NCI-H510A (cell line): ENCODE measurements at places on chromosomes 7 and 10.
A peak's percentile ranks its signal among the peaks of the same experiment; 100 is the strongest.

DNA sequence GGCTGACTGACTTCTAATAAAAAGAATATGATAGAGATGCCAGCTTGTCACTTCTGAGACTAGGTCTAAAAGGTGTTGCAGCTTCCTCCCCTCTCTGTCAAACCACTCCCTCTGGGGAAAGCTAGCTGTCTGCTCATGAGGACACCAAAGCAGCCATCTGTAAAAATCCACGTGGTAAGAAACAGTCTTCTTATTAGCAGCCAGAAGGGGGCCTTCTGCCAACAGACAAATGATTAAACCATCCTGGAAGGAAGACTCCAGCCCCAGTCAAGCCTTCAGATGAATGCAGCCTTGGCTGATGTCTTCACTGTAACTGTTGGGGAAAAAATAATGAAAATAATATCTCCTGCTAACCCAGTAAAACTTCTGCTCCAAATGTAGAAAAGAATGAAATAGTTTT, 41.9 kb upstream of the DAGLB start:
- no peak for DNase-seq

DNA sequence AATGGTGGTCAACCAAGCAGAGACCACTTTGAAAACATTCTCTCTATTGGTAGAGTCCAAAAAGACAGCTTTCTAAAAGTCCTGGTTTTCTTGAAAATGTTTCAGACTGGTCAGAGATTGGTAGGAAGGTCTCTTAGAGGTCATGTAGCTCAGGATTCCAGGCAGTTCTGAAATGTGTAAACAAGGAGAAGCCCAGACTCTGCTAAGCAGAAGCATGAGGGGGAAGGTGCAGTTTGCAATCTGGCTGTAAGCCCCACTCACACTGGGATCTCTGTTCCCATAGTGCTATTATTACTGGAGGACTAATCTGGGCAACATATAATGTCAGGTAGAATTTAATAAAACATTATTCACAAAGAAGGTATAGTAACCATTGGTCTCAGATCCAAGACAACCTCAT, 101.1 kb downstream of the MAGI2 start:
- DNase-seq = no peak

DNA sequence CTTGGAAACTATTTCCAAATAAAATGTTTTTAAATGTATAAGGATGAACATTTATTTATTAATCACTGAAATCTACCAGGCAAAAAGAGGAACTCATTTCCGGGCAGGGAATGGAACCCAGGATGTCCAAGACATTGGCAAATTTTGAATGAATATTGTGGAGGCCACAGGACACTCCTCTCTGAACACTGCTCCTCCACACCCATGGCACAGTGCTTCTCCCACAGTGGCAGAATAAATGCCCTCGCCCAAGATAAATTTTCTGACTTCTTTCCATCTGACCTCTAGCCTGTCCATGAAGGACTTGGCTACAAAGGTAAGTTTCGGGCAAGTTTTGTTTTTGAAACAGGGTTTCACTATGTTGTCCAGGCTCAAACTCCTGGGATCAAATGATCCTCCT, 39.0 kb downstream of the HIPK2 start:
- DNase-seq = no peak

DNA sequence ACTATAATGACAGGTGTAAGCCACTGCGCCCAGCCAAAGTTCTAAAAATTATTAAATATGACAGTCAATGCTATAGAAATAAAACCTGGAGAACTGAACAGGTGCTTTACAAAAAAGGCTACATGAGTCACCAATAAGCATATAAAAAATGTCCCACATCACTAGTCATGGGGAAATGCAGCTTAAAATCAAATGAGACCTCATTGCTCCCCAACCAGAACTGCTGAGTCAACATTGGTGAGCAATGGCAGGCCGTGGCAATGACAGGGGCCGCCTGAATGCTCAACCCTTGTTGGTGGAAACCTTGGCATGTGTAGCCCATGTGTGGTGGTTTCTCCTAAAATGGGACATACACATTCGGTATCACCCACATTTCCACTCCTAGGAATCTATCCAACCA, 352.3 kb upstream of the KLF6 start:
- DNase-seq = no peak

DNA sequence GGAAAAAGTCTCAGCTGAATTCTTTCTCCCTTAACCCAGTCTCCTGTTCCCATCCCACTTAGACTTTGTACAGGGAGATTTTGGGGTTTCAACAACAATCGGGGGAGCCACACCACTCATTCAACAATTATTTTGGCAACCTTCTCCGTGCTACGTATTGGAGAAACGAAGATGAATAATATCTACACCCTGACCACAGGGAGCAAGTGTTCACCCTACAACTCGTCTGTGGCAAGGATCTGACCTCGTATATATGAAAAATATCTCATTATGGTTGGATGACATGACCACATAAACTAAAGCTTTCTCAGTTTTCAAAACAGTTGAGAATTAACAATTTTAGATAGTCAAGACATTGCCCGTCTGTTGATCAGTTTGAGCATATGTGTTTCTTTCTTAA, 302.1 kb downstream of the CACNA2D1 start:
- DNase-seq = no peak

DNA sequence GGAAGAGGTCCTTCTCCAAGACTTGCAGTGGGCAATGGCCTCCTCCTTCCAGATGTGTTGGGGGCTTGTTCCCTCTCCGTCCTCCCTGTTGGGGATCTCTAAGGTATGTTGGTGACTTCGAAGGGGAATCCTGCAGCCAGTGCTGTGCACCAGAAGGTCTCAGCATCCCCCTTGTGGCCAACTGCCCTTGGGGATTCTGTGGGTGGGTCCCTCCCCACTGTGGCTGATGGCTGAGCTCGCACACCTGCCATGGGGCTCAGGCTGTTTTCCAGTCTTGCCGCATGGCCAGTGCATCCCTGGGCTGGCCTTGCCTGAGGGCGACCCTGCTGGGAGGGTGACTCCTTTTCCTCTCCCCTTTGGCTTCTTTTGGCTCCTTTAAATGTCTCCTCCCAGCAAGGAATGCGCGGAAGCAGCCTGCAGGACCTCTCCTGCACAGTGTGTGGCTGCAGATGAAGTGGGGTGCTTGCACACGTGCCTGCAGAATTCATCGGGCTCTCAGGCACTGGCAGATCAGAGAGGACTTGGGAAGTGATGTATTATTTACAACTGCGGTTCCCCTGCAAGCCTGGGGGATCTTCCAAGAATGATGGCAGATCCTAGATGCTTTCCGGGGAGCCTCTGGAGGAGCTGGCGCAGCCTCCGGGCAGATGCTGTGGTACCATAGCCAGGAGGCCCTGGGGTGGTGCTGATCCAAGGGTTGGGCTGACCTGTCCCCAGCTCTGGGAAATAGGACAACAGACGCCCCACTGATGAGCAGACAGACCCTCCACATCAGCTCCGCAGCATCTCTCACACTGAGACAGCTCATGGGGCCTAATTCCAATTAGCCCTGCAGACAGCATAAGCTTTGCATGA, 410.0 kb downstream of the TCERG1L start:
- no peak for DNase-seq

GRCh38 chr10:91944880-91945630, 21.5 kb downstream of the BTAF1 start:
- DNase-seq = no peak

DNA sequence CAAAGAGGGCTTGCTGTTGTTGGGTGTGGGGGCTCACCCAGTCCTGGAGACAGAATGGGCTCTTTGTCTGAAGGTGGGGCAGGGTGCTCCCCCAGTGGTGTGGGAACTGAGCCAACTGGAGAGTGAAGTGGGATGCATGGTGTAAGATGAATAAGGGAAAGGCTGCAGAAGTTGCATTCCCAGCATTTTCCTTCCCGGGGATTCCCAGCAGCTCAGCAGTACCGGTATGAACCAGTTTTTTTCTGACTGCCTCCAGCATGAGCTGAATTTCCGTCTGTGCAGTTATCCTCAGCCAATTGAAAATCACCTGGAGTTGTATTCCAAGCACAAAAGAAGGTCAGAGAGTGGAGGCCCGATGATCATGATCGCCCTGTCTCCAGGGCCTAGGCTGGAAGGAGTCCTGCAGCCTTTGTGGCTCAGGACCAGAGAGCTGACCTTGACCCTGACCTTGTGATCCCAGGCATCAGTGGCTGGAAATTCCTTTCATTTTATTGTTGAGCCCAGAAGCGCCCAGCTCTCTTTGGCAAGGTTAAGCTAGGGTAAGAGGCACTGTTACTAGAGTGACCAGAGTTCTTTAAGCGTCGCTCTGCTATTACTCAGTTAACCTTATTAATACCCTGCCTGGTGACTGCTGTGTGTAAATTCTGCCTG, 33.4 kb downstream of the OGDH start:
- DNase-seq = peak; percentile 50

GRCh38 chr10:77325233-77325537, 312.4 kb downstream of the KCNMA1 start:
- peak; percentile 54 for DNase-seq

GRCh38 chr7:47183862-47184590, 397.9 kb downstream of the TNS3 start:
- no peak for DNase-seq

DNA sequence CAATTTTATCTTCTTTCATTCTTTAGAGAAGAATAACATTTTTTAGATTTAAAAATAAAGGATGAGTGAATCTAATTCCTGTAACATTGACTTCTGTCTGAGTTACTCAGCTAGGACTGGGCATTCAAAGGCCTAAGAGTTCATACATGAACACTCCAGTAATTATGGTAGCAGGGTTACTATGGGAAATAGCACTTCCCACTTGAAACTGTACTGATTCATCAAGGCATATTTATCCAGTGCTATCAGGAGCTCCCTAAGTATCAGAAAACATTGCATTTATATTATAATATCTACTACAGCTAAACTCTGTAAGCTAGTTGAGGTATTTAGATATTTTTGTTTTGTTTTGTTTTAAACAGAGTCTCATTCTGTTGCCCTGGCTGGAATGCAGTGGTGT, 41.8 kb downstream of the NDUFB2 start:
- DNase-seq = no peak

DNA sequence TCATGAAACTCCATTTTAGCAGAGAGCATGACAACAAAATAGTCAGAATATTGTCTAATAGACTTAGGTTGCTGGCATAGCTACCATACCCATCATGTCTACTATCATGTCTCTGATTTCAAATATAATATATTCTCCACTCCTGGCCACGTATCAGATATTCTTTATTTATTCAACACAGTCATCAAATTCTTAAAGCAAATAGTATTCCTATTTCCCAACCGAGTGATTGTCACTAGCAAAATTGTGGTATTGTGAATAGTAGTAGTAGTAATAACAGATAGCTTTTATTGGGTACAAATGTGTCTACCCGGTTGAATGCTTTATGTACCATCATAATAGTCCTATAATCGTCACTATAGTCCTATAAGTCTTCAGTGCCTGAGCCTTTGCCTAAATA, 918.6 kb downstream of the KCNMA1 start:
- DNase-seq = no peak

DNA sequence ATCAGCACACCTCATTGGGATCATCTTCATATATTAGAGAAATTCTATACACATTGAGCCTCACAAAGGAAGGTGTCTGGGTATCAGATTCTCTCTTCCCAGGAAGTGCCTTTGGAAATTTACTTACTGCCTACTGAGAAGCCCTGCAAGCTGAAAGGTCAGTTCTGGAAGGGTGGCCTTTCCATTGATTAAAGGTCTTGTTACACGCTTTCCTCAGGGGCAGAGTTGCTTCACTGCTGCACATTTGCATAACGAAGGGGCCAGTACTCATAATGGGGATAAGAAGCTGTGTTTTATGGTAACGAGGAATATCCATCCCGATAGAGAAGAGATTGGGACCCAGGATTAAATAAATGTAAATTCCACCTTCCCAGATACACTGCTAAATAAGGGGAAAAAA, 19.4 kb upstream of the IL15RA start:
- no peak for DNase-seq

DNA sequence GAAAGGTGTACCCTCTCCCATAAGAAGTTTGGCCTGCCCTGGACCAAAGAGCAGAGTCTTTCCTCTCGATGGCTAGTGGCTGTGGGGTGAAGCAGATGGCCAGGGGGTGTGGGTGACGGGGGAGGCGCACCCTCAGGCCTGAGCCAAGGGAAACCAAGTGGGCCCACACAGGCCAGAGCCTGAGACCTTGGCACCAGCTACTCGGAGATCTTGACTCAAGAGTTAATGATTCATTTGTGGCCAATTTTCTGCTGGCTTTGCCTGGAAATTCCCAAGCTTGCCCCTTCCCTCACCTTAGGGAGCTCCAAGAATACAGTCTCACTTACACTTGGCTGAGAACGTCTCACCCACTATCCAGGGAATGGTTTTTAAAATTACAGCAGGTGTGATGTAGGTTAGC, 42.7 kb downstream of the ZMIZ1 start:
- DNase-seq = no peak

GRCh38 chr10:64733980-64734379, 1212.8 kb downstream of the REEP3 start:
- no peak for DNase-seq

- no peak for DNase-seq
These were observed 66.3 kb downstream of the C10orf143 start for GRCh38 chr10:130044067-130045061.

GRCh38 chr7:20438694-20439376, 108.1 kb downstream of the ITGB8 start:
- no peak for DNase-seq

DNA sequence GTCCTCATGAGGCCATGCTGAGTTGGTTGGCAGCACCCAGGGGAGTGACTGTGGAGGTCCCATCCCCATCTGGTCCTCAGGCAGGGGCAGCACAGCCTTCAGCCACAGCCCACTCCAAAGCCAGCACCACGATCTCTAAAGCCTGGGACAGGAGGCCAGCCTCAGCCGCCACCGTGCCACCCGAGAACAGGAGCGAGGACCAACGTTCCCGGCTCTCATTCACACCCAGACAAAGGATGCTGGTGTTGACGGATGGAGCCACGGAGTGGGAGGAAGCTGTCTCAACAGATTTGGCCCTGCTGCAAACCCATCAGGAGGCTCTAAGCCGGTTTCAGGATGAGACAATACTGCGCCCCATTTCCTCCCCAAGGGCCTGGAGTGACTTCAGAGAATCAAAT, 42.7 kb upstream of the PPP2R2D start:
- no peak for DNase-seq

GRCh38 chr10:88292185-88292514, 291.0 kb downstream of the RNLS start:
- no peak for DNase-seq

DNA sequence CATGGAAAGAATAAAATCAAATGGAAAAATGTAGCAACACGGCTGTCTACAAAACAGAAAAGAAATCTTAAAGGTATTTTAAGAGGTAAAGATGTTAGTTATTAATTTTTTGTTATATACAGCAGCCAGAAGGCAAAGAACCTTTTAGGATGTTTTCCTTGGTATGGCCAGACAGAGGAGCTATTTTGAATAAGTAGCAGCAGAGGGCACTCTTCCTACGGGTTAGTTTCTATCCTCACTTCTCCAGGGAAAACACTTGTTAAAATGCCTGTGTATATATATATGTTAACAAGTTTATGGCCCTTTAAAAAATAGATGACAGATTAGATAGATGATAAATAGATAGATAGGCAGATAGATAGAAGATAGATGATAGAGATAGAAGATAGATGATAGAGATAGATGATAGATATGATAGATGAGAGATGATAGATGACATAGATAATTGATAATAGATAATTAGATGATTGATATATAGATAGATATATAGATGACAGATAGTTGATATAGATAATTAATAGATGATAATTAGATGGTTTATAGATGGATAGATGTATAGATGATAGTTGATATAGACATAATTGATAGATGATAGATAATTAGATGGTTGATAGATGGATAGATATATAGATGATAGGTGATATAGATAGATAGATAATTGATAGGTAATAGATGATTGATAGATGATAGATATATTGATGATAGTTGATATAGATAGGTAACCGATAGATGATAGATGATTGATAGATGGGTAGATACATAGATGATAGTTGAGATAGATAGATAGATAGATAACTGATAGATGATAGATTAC, 57.8 kb upstream of the WIPF3 start:
- DNase-seq = peak; percentile 21

GRCh38 chr10:34305189-34305588, 509.9 kb downstream of the PARD3 start:
- peak; percentile 18 for DNase-seq
